B cell (primary cell): ENCODE measurements at places on chromosomes 2 and 18. TPM values are rescaled to one million over a fixed set of nuclear protein-coding genes. Genes with fewer than 3 reads are reported as not detected.

Gene RGPD4
- not detected in 2 replicates for total RNA-seq

Gene CNDP1
- total RNA-seq: 0.51 and 0.57 TPM in 2 replicates

Gene GKN1
- not detected in 2 replicates for total RNA-seq

Gene GPR35
- 1.8 and 2.2 TPM in 2 replicates for total RNA-seq

GRCh38 chr2:20465716-20466394 is 19.0 kb downstream of the RHOB start:
- no peaks in the 10 kb centered on the region for H3K36me3 ChIP-seq
- H3K4me3 ChIP-seq: no peak overlapping the region
- DNase-seq: no peak

DNA sequence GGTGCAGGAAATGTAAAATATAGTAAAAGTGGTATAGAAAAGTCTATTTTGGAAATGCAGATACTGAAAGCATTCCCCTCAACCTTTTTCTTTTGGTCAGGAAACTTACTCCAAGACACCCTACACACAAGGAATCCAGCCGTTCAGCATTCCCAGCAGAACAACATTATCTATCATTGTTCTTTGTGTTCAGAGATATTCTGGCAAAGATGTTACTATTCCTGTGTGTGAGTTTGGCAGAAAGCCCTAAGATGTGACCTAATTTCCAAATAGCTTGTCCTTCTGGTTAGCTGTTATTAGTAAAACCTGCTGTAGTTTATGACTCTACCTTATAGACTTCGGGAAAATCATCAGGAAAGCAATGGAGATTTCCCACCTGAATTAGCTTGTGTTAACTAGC is 78.1 kb upstream of the PELI1 start:
- DNase-seq: no peak
- H3K36me3 ChIP-seq: no peaks in the 10 kb centered on the region

DNA sequence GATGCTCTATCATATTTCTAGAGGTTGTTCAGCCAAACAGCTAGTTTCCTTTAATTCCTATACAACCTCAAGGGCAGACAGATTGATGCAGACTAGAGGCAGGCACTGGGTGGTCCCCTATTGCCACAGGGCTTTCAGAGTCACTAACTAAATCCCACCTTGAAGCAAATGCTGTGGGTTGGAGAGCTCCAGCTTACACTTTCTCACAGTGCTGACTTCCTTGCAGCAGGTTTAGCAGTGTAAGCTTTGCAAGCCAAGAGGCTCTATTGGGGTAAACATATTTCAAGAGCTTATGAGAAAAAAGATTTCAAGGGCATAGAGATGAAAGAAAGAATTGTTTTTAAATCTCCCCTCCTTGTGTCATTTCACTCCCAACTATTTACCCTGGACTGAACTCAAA is 366.5 kb upstream of the CRIM1 start:
- H3K27ac ChIP-seq: no peak overlapping the region
- no peaks in the 10 kb centered on the region for H3K36me3 ChIP-seq
- H3K4me1 ChIP-seq: no peaks in the 10 kb centered on the region
- no peaks in the 10 kb centered on the region for H3K27me3 ChIP-seq
- no peak overlapping the region for H3K4me3 ChIP-seq

- no peak for DNase-seq
- no peak overlapping the region for H3K4me3 ChIP-seq
- peaks cover 13% of the 10 kb centered on the region for H3K4me1 ChIP-seq
Measured at GRCh38 chr2:189576396-189576795, 4.2 kb downstream of the SLC40A1 start.

DNA sequence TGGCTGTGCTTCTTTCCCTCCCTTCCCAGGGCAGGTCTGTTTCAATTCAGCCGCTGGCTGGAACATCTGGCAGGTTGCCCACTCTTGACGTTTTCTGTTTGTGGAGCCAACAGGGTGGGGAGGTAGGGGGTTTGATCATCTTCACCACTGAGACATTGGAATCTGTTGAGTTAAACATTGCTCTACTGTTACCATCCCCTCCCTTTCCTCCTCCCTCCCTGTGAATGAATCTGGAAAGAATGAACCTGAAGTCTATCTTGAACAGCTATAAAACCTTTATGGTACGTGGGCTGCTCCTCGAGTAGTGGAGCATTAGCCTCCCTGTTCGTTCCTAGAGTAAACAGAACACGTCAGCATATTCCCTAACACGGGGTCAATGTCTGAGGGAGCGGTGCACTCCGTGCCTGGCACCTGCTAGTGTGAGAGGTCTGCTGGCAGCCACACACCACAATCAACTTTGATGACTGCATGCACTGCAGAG is 249.9 kb upstream of the RBBP8 start:
- H3K4me3 ChIP-seq: no peak overlapping the region
- no peak for DNase-seq
- H3K27me3 ChIP-seq: no peaks in the 10 kb centered on the region

DNA sequence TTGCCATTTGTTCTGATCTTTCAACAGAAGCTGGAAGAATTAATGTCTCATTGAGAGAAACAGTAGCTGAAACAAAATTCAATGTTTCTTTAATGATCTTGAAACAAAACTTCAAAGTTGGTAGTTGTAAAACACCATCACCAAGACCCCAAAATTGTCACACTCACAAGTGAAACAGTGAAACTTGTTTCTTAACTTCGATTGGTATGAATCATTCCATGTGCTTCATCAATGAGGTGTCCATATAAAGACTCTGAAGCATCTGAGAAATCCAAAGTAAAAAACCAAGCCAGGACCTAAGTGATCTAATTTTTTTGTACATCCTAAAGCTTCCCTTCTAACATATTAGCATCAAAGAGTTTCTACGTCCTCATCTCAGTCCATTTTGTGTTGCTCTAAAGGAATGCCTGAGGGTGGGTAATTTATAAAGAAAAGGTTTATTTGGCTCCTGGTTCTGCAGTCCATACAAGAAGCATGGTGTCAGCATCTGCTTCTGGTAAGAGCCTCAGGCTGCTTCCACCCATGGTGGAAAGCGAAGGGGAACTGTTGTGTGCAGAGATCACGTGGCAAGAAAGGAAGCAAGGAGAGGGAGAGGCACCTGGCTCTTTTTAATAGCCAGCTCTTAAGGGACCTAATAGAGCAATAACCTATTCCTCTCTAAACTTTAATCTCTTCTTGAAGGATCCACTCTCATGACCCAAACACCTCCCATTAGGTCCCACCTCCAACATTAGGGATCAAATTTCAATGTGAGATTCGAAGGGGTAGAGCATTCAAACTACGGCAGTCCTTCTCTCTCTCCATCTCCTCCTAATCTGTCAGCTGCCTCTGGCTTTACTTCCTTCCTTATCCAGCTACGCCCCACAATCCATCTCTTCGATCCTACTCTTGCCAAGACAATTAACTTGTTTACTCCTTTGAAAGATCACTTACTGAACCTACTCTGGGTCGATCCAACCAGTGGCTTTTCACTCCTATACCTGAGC is 20.7 kb upstream of the TLK1 start:
- no peak for DNase-seq
- H3K36me3 ChIP-seq: no peaks in the 10 kb centered on the region
- no peaks in the 10 kb centered on the region for H3K27me3 ChIP-seq
- H3K4me1 ChIP-seq: peaks cover 3% of the 10 kb centered on the region
- no peak overlapping the region for H3K27ac ChIP-seq
- H3K4me3 ChIP-seq: no peak overlapping the region

GRCh38 chr2:161273038-161273760 is 35.0 kb upstream of the PSMD14 start:
- no peak overlapping the region for H3K4me3 ChIP-seq
- no peaks in the 10 kb centered on the region for H3K27me3 ChIP-seq
- no peaks in the 10 kb centered on the region for H3K36me3 ChIP-seq
- H3K27ac ChIP-seq: no peak overlapping the region
- DNase-seq: peak; percentile 76

DNA sequence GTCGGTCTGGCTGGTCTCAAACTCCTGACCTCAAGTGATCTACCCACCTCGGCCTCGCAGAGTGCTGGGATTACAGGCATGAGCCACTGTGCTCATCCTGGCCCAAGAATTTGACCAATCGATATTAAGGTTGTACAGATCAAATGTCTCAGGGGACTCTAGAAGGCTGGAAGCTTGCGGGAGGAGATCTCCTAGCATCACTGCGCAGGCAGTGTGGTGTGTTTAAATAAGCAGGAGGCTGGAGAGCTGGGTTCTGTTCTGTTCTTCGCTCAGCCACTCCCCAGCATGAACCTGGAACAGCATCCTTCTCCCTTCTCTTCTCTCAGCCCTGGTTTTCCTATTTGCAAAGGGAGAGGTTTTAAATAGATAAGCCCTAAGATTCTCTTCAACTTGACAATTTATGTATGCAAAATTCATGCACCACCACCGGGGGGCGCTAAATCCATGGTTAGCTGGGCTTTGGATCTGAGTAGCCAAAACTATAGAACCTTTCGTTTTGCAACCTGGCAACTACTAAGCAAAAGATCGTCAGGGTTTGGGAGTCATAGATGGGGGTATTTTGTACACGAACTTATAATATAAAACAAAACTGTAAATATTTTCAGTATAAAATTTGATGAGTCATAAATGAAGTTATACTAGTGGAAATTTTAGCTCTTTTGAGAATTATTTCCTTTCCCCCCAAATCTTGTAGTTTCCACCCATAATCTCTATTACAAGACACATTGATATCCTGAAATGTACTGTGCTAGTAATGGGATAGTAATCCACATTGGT is 60.6 kb downstream of the SLC16A14 start:
- no peaks in the 10 kb centered on the region for H3K4me1 ChIP-seq
- H3K4me3 ChIP-seq: no peak overlapping the region
- no peak overlapping the region for H3K27ac ChIP-seq
- peak; percentile 75 for DNase-seq
- no peaks in the 10 kb centered on the region for H3K36me3 ChIP-seq

DNA sequence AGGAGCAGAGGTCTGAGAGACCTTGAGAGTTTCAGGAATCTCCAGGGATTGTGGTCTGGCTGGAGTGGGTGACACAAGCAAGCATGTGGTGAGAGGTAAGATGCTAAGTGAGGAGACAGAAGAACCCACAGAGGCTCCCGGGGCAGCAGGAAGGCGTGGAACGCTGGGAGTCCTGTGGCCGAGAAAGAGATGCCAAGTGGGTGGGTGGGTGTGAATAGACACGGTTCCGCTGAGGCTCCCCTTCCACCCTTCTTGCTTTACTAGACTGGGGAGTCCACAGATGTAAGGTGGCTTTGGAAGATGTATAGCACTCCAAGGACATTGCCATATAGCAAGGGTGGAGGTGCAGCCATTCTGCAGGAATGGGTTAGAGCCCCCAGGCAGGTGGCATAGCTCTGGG is 4.2 kb downstream of the TEX51 start:
- no peak overlapping the region for H3K4me3 ChIP-seq
- H3K27me3 ChIP-seq: peaks cover 2% of the 10 kb centered on the region
- no peak for DNase-seq
- H3K27ac ChIP-seq: no peak overlapping the region
- no peaks in the 10 kb centered on the region for H3K36me3 ChIP-seq
- peaks cover 10% of the 10 kb centered on the region for H3K4me1 ChIP-seq

- H3K36me3 ChIP-seq: no peaks in the 10 kb centered on the region
- DNase-seq: no peak
- no peak overlapping the region for H3K4me3 ChIP-seq
- H3K4me1 ChIP-seq: no peaks in the 10 kb centered on the region
- no peaks in the 10 kb centered on the region for H3K27me3 ChIP-seq
- H3K27ac ChIP-seq: no peak overlapping the region
Measured at GRCh38 chr18:8469544-8470130, 139.6 kb upstream of the RAB12 start.

GRCh38 chr2:196278491-196278911 is 107.1 kb upstream of the STK17B start:
- H3K36me3 ChIP-seq: no peaks in the 10 kb centered on the region
- DNase-seq: no peak
- H3K4me3 ChIP-seq: no peak overlapping the region

DNA sequence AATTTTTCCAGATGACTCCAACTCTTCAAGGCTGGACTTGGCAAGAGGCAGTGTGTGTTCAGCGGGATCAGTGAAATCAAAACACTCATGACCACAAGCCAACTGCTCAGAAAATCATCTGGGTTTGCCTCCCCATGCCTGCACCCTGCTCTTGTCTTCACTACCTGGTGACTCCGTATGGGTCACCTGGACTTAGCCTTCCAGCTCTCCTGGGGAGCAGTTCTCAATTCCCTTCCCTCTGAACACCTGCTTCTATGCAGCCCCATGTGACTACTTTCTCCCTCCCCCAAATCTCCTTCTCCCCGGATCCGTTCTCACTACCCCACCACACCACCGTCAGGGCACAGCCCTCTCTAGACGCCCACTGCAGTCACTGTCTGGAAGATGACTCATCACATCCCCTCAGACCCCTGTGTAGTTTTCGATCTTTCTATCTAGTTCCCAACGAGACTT is 130.2 kb upstream of the ID2 start:
- H3K36me3 ChIP-seq: no peaks in the 10 kb centered on the region
- H3K4me1 ChIP-seq: peaks cover 6% of the 10 kb centered on the region
- no peak overlapping the region for H3K27ac ChIP-seq
- no peak overlapping the region for H3K4me3 ChIP-seq

DNA sequence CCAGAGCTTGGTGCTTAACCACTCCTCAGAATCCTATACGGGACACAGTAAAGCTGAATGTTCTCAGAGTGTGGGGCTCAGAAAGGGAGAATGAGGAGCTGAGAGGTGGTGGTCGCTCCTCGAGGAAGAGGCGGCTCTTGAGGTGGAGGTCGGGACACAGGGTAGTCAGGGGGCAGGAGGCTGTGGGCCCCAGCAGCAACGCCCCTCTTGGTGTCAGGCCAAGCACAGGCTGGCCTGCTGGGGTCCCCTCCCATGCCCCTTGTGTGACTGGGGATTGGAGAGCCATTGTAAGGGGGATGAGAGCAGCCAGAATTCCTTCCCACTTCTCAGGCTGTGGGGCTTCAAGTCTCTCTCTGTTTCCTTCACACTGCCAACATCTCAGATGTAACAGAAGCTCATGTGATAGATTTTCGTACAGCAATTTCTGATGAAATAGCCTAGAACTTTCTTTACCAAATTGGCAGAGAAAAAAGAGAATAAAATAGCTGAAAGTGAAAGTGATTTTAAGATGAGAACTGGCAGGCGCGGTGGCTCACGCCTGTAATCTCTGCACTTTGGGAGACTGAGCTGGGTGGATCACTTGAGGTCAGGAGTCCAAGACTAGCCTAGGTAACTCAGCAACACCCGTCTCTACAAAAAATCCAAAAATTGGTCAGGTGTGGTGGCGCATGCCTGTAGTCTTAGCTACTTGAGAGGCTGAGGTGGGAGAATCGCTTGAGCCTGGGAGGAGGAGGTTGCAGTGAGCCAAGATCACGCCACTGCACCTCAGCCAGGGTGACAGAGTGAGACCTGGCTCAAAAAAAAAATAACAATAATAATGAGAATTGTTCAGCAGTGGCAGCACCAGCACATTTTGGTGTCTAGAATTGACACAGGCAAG is 61.1 kb upstream of the RPL31 start:
- no peak for DNase-seq
- H3K27me3 ChIP-seq: no peaks in the 10 kb centered on the region
- H3K4me1 ChIP-seq: no peaks in the 10 kb centered on the region
- no peak overlapping the region for H3K27ac ChIP-seq

- no peaks in the 10 kb centered on the region for H3K27me3 ChIP-seq
- H3K27ac ChIP-seq: no peak overlapping the region
- no peaks in the 10 kb centered on the region for H3K36me3 ChIP-seq
- no peak overlapping the region for H3K4me3 ChIP-seq
- DNase-seq: no peak
Measured at GRCh38 chr2:151518802-151519201, 109.1 kb downstream of the RIF1 start.
